ENCODE measurements at places on chromosomes 3 and 15.
A peak's percentile ranks its signal among the peaks of the same experiment; 100 is the strongest.

- no peak for DNase-seq
Measured at GRCh38 chr3:32872487-32873382, 54.9 kb downstream of the TRIM71 start.

DNA sequence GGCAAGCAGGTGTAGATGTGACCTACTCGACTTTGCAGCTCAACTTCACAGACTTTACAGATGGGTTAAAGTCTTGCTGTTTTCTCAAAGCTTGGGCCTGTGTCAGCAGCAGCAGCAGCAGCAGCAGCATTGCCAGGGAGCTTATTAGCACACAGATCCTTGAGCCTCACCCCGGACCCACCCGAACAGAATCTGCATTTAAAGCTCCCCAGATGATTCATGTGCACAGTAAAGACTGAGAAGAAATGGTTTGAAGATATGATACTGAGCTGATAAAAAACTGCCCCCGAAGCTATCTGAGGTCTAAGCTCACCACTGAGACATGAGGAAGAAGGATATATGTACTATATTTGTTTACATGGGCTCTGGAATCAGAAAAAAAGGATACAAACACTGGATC is 231.7 kb downstream of the ARPP21 start:
- DNase-seq = no peak

DNA sequence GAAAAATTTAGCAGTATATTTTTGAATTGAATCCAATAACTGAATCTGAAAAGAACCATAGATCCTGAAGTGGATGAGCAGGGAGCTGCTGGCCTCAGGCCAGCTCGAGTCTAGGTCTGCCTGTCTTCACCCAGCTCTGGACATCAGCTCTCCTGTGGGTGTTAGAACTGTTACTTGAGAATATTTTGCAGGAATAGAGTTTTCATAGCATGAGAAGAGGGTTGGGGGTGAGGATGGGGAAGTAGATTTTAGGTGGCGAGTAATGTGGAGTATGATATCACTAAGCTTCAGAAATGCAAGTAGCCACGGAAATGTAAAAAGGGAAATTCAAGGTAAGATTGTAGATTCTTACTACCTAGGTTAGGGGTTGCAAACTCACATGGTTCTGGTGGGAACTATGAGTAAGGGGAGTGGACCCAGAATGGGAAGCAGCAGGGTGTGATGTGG is 6.2 kb downstream of the RAB8B start:
- peak; percentile 73 for DNase-seq

DNA sequence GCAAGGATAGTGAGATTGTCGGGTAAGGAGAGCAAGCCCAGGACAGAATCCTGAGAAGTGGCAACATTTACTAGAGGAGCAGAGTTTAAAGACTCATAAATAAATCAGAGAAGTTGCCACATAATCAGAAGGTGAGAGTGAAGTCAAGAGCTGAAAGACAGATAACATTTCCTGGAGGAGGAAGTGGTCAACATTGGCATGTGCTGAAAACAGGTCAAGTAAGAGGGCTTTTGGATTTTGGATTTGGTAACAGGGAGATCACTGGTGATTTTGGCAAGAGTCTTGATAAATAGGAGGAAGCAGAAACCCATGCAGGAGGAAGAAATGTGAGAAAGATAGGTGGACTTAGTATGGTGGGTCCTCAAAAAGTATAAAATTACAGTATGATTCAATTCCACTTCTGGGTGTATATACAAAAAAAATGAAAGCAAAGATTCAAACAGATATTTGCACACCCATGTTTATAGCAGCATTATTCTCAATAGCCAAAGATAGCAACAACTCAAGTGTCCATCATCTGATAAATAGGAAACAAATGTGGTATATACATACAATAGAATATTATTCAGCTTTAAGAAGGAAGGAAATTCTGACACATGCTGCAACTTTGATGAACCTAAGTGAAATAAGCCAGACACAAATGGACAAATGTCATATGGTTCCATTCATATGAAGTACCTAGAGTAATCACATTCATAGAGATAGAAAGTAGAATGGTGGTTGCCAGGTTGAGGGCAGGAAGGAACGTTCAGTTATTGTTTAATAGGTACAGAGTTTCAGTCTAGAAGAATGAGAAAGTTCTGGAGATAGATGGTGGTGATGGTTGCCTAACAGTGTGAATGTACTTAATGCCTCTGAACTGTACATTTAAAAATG is 27.3 kb upstream of the MBNL1 start:
- DNase-seq = peak; percentile 64

DNA sequence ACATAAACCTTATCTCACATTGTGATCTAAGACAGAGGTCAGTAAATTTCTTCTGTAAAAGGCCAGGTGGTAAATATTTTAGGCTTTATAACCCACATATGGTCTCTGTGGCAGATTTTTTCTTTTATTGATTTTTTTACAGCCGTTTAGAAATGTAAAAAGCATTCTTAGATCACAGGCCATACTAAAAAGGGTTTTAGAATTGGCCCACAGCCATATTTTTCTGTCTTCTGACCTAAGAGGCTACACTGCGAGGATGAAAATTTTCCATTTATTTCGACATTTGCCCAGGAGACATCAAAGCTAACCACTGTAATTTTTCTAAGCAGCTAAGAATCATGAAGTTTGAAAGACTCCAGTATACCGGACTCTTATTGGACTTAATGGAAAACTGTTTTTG is 377.2 kb upstream of the SGO1 start:
- DNase-seq = no peak

- no peak for DNase-seq
Measured at GRCh38 chr3:70728311-70728710, 415.9 kb upstream of the MDFIC2 start.

DNA sequence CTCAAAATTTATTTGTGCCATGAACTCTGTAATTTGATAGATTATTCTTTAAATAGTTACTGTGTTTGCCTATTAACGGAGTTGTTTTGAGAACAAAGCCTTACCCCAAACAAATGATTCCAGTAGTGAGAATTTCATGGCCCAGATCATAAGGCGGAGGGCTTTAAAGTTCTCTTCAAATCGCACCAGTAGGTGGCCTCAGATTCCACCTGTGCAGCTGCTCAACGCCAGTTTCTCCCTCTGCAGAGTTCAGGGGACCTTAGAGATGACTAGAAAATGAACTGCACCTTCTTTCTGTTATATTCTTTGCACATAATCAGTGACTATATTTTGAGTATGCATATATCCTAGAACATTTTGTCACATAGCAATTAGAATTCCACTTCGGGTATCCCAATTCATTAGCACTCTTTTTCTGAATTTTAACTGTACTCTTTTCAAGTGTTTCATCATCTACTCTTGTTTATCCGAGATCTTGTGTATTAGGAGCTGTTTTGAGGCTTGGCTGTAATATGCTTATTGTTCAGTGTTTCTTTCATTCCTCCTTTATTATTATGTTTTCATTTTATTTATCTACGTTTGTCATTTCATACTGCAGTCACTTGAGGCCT is 232.6 kb upstream of the CHRM5 start:
- DNase-seq = peak; percentile 58

DNA sequence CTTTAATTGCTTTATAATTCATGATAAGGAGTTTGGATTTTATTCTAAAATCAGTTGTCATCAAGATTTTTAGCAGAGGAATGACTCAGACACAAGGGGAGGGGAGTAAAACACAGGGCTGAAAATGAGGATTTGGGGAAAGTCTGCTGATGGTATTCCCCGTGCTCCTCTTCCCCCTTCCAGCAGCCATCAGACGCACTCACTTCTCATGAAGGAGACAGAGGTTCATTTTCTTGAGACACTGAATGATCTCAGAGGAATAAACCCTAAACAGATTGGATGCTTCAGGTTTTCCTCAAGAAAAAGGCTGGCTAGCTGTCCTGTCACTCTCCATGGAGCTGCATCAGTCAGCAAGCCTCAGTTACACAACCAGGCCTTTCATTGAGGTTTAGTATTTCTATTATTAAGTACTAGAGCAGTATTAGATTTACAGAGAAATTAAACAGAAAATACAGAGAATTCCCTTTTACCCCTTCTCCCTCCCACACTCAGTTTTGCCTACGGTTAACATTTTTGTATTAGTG is 166.4 kb downstream of the C3orf70 start:
- no peak for DNase-seq

DNA sequence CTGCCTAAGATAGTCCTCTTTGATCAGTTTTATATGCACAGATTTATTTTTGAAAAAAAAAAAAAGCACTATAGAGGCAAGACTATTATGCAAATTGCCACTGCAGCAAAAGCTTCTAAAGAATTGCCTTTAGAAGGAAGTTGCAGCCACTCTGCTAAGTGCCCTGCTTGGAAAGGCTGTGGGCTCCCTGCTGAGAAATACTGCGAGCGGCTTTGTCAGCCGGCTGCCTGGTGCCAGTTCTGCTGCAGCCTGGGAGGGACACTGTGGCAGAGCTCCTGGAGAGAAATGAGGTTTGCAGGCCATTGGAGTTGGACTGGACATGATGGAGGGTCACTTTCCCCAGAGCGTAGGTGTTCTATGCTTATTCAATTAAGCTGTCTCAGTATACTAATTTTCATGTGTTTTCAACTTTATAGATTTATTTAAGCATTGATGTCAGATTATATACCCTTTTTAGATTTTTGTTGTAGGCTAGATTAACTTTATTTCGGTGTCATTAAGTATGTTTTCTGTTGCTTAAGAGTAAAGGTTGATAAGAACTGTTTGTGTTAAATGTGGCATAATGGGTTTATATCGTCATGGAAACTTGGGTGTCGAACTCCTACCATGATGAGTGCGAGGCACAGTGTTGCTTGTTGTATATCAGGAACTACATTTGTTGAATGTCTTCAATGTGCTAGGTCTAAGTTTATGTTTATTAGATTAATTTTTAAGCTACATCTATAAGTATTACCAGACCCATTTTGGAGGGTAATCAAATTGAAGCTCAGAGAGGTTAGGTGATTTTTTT is 6.6 kb downstream of the MAP2K5 start:
- peak; percentile 24 for DNase-seq

GRCh38 chr3:98917608-98918007 is 16.1 kb upstream of the DCBLD2 start:
- DNase-seq = no peak

DNA sequence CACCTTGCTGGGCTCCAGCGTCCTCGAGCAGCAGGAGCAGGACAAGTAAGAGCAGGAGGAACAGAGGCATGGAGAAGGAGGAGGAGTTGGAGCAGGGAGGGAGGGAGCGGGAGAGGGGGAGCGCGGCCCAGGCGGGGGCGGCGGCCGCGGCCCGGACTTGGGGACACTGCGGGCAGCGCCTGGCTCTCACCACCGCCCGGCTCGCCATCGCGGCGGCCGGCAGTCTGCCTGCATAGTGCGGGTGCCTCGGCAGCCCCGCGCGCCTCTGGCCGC is 440 bp downstream of the DCBLD2 start:
- DNase-seq = no peak

- DNase-seq = no peak
Measured at GRCh38 chr3:42707620-42708355, 5.2 kb upstream of the HHATL start.

GRCh38 chr3:1380926-1381646 is 288.3 kb downstream of the CNTN6 start:
- no peak for DNase-seq

GRCh38 chr15:57146506-57147201 is 228.2 kb downstream of the TCF12 start:
- DNase-seq = peak; percentile 85

DNA sequence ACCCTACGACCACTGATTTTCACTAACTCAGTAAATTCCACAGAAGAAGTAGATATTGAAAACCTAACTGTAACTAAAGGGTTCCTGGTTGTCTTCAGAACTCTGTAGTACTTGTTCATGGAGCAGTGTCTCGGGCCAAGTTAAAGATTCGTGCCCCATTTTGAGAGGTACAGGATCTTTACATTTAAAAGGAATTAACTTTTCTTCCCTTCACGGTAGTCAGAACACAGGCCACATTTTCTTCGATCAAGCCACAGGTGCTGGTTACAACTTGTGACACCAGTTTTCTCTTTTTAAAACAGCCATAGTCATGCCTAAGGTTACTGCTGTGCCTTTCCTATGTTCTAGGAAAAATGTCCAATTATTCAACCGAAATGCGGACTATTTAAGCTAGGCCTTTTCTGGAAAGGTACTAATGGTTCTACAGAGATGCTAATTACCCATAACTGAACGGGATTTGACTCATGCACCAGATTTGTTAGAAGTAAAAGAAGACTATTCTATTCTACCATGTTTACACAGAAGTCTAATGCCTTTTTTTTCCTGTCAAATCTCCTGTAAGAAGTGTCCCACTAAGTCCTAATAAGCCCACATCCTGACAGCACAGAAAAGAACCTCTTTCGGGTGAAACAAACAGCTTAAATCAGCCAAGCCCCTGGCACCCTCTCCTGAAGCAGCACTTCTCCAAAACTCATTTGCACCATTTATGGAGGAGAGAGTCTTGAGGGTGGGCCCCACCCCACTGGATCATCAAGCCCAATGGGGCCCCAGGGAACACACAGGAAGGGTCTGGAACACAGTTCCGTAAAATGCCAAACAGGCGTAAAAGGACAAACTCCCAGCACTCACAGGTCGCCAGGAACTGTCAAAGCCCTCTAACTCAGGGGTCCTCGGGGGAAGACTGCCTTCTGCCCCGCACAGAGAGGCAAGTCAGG is 1.9 kb downstream of the LRIG1 start:
- no peak for DNase-seq

- no peak for DNase-seq
Measured at GRCh38 chr3:21962456-21962855, 211.4 kb upstream of the ZNF385D start.

- DNase-seq = no peak
Measured at GRCh38 chr15:64703632-64703959, 71.8 kb downstream of the RBPMS2 start.

GRCh38 chr3:150545419-150546225 is 674 bp downstream of the SERP1 start:
- DNase-seq = peak; percentile 14

- DNase-seq = peak; percentile 25
Measured at GRCh38 chr15:55993804-55994560, 570 bp upstream of the NEDD4 start.

DNA sequence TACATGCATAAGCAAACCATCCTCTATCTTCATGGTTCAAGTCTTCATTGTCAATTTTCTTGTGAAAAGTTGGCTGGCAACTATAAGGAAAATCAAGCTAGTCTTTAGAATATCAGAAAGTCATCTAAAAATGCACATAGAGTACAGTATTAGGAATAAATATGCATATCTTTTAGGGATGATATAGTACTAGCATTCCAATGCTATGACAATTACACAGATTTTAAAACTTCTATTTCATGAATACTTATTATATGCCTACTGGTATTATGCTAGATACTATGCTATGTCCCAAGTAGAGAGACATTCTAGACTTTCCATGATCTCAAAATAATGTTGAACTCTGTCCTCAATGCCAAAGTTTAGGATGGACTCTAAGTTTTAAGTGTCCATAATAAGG is 81.3 kb upstream of the NAALADL2 start:
- DNase-seq = no peak

DNA sequence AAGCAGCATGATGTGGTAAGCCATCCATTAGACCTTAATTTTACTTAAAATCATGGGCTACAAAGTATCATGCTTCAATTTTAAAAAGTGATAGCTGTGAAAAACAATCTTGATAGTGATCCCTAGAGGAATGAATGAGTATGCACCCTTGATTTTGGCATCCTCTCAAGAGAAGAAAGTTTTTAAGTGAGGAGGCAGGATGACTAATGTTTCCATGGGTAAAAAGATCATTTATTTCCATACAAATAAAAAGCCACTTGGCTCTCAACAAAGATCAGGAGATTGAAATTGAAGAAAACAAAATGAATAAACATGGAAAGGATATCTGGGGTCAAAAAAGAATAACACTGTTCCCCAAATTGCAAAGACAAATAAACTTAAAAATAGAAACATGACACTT is 305.4 kb downstream of the MEX3B start:
- no peak for DNase-seq

All from common myeloid progenitor, CD34-positive (primary cell).